ENCODE measurements at places on chromosomes 7 and 10. TPM values are rescaled to one million over a fixed set of nuclear protein-coding genes. Genes with fewer than 3 reads are reported as not detected.

Gene RBP4
- not detected for total RNA-seq

Gene PHKG1
- total RNA-seq: 8.2 TPM

Gene NUTM2A
- 0.86 TPM for total RNA-seq

Gene DDC
- total RNA-seq: not detected

Gene ELMO1
- total RNA-seq: 162 TPM
